Sciatic nerve (tissue), 2 donors: ENCODE measurements at places on chromosomes 11 and 22.

GRCh38 chr11:32333320-32333991 lies 101.9 kb downstream of the WT1 start:
- DNase-seq, result peak; percentile 83

- no peak for DNase-seq
Observed at GRCh38 chr22:42363892-42364291, 68.3 kb downstream of the NFAM1 start.

- DNase-seq, result no peak
Observed at GRCh38 chr11:29019960-29020683, 911.9 kb downstream of the METTL15 start.

DNA sequence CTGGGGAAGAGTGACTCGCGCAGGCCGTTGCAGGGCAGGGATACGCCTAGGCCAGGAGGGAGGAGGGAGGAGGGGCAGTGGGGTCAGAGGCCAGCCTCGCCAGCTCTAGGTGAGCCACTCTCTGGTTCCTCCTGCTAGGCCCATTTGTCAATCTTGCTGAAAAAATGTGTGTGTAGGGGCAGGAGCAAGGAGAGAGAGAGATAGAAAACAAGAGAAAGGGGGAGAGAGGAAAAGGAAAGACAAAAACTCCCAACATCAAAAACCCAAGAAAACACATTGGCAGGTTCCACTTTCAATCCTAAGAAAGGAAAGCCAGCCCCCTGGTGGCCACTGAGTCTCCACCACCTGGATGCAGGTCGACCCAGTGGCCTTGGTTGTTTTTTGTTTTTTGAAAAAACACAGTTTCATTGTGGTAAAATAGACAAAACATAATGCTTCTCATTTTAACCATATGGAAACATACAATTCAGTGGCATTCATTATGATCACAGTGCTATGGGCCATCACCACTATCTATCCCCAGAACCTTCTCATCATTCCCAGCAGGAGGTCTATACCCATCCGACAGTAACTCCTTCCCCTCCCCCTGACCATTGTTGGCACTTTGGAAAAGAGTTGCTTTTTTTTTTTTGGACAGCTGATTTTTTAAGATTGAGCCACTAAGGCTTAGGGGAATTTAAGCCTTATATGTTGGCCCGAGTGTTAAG lies 10.9 kb downstream of the OMP start:
- no peak for DNase-seq

- no peak for DNase-seq
Observed at GRCh38 chr11:36365907-36366306, 69.8 kb downstream of the PRR5L start.

- DNase-seq, result no peak
Observed at GRCh38 chr11:24685821-24686220, 189.0 kb downstream of the LUZP2 start.

GRCh38 chr11:130478881-130479280 lies 30.4 kb downstream of the ADAMTS15 start:
- no peak for DNase-seq

GRCh38 chr11:116093481-116094270 lies 589.5 kb upstream of the CADM1 start:
- DNase-seq, result no peak

GRCh38 chr11:71432761-71433647 lies 15.2 kb downstream of the DHCR7 start:
- no peak for DNase-seq

DNA sequence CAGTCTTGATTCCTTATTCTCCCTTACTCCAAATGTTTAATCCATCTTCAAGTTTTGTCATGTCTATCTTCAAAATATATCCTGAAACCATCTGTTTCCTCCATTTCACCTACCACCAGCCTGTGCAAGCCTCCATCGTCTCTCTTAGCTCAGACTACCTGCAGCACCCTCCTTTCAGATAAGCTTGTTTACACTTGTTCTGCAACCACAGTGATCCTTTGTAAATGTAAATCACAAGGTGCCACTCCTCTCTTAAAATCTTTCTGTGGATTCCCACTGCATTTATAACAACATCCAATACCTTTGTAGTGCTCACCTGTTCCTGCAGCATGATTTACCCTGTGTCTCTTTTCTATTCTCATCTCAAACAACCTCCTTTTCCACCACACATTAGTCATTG lies 31.8 kb upstream of the GPR83 start:
- DNase-seq, result no peak

DNA sequence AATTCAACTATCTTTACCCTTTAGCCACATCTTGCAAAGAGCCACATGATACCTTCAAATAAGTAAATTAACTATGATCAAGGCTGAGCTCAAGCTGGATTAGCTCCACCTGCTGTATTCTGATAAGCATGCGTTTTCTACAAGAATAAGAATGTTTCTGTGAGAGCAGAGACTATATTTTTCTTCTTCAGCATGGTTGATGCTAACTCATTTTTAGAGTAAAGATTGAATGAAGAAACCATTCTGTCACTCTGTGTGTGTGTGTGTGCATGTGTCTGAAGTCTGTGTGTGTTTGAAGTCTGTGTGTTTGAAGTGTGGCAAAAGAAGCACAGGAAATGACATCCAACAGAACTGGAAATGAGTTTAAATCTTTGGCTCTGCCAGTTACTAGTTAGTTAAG lies 12.0 kb upstream of the LAYN start:
- DNase-seq, result no peak

GRCh38 chr11:64029773-64030172 lies 6.0 kb upstream of the FLRT1 start:
- no peak for DNase-seq

DNA sequence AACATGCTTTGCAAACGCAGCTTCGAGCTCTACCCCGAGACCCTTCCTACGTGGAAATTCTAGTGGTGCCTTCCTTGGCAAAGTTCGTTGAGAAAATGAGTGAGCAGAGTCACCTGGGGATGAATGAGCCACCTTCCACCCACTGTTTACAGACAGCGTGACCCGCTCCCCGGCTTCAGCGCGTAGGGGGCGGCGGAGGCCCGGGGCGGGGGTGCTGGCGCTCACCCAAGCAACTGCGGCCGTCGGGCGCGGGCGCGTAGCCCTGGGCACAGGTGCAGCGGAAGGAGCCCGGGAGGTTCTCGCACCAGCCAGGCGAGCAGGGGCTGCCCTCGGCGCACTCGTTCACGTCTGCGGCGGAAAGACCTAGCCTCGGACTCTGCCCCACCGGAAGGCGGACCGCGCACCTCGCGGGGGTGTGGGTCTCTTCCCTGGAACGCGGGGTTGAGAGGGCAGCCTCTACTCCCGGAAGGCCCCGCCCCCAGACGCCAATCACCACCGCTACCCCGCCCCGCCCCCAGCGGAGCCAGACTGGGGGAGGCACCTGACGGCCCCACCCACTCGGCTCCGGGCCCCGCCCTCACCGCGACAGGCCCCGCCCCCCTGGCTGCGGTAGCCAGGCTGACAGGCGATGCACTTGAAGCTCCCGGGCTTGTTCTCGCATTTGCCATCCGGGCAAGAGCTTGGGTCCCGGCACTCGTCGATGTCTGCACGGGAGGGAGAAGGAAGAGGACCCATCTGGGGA lies 11.8 kb downstream of the LTBP3 start:
- peak; percentile 89 for DNase-seq

- no peak for DNase-seq
Observed at GRCh38 chr11:95082576-95083001, 7.1 kb upstream of the ENDOD1 start.

DNA sequence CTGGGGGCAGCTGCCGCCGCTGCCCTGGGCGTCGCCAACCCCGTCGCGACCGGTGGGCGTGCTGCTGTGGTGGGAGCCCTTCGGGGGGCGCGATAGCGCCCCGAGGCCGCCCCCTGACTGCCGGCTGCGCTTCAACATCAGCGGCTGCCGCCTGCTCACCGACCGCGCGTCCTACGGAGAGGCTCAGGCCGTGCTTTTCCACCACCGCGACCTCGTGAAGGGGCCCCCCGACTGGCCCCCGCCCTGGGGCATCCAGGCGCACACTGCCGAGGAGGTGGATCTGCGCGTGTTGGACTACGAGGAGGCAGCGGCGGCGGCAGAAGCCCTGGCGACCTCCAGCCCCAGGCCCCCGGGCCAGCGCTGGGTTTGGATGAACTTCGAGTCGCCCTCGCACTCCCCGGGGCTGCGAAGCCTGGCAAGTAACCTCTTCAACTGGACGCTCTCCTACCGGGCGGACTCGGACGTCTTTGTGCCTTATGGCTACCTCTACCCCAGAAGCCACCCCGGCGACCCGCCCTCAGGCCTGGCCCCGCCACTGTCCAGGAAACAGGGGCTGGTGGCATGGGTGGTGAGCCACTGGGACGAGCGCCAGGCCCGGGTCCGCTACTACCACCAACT lies 1.0 kb downstream of the FUT4 start:
- peak; percentile 65 for DNase-seq

GRCh38 chr11:122214567-122214966 lies 98.6 kb upstream of the BLID start:
- DNase-seq, result no peak

DNA sequence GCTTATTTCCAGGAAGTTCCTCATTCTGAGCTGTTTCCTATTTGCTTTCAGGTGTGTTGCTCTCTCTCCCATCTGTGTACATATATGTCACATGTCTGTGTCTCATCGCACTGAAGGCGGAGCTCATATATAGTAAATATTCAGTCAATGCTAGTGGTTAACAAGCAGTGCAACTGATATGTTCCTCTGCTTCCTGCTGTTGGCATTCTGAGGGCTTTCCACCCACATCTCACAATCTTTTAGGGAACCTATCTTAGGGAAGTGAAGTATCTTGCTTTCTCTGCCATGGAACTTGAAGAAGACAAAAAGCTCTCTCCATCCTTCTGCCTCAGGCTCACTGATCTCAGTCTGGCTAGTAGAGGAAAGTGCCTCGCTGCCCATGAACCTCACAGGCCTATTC lies 139.8 kb downstream of the TTC17 start:
- no peak for DNase-seq

GRCh38 chr22:22709719-22710445 lies 65.5 kb downstream of the GGTLC2 start:
- DNase-seq, result no peak

DNA sequence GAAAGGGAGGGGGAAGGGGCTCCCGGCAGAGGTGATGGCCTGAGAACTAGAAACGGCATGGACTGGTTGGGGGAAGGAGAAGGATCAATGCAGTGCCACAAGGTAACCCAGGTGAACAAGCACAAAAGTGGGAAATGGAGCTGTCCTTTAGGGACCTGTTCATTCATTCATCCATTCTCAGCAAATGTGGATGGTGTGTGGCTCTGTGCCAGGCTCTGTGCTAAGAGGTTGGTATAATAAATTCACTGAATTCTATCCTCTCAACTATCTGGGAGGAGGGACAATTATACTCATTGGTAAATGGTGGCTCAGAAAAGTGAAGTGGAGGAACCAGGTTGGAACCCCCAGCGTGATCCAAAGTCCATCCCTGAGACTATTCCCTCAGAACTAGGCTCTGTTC lies 18.6 kb upstream of the ARAP1 start:
- DNase-seq, result no peak

DNA sequence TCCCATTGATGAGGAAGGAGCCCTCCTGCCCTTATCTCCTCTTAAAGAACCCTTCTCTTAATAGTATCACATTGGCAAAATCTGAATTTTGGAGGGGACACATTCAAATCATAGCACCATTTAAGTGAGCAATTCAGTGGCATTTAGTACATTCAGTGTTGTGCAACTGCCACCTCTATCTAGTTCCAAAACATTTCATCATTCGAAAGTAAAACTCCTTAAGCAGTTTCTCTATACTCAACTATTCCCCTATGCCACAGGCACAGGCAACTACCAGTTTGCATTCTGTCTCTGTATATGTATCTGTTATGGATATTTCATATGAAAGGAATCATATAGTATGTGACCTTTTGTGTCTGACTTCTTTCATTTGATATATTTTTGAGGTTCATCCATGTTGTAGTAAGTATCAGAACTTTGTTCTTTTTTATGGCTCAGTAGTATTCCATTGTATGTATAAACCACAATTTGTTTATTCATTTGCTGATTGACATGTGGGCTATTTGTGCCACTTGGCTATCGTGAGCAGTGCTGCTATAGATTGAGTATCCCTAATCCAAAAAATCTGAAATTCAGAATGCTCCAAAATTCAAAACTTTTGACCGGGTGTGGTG lies 22.9 kb downstream of the FAR1 start:
- DNase-seq, result no peak

- no peak for DNase-seq
Observed at GRCh38 chr11:22554221-22554620, 71.4 kb downstream of the FANCF start.

DNA sequence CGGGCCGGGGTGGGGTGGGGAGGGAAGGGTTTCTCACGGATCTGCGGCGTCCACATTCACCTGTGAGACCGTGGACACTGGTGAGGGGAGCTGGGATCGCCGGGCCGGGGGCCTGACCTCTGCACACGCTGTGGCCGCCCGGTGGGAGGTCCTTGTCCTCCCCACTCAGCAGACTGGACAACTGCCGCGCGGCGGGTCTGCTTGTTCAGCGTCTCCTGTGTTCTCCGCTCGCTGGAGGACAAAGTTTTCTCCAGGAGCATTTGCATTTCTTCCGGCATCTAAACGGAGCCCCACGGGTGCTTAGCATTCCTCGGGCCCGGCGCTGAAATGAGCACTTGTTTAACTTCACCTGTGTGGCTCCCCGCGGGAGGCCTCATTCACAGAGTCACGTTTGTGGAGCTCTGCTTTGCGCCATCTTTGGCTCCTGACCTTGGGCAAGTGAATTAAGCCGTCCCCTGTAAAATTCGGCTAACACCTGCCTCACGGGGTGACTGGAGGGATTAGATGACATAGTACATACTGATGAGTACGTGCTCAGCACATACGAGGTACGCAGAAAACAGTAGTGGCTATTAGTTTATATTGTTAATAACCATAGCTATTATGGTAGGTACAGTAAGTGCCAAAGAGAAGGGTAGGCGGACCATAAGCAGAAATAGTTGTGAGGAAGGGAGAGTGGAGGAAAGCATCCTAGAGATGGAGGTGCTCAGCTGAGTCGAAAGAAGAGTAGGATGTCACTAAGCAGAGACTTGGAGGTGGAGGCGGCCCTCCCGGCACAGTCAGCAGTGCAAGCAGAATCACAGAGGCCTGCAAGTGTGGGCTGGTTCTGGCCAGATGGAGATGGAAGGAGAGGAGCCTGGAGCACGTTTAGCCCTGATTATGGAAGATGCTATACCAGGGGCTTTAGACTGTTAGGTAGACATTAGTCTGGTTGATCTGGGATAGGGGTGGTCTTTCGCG lies 885 bp downstream of the TRMU start:
- DNase-seq, result no peak

- DNase-seq, result no peak
Observed at GRCh38 chr11:12842933-12843636, 166.0 kb upstream of the RASSF10 start.

- DNase-seq, result no peak
Observed at GRCh38 chr11:36193721-36194120, 95.5 kb downstream of the COMMD9 start.

GRCh38 chr11:68659158-68659921 lies 25.0 kb upstream of the GAL start:
- DNase-seq, result peak; percentile 91

DNA sequence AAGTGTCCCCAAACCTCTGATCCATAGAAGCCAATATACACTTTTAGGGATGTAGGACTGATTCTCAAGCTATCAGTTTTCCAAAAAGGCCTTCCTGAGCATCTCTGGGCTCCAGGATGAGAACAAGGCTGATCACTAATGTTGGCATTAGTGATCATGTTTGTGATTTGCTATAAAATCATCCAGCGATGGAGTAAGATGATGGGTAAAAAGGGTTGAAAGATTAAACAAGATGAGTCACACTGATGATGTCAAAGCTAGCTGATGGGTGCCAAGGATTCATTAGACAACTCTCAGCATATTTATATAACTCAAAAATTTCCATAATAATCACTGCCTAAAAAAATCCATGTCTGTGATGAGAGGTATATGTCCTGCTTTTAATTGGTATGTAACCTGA lies 42.8 kb downstream of the ZNF280B start:
- DNase-seq, result no peak
